ENCODE measurements at places on chromosomes 16 and 17. TPM values are rescaled to one million over a fixed set of nuclear protein-coding genes. Genes with fewer than 3 reads are reported as not detected.

DNA sequence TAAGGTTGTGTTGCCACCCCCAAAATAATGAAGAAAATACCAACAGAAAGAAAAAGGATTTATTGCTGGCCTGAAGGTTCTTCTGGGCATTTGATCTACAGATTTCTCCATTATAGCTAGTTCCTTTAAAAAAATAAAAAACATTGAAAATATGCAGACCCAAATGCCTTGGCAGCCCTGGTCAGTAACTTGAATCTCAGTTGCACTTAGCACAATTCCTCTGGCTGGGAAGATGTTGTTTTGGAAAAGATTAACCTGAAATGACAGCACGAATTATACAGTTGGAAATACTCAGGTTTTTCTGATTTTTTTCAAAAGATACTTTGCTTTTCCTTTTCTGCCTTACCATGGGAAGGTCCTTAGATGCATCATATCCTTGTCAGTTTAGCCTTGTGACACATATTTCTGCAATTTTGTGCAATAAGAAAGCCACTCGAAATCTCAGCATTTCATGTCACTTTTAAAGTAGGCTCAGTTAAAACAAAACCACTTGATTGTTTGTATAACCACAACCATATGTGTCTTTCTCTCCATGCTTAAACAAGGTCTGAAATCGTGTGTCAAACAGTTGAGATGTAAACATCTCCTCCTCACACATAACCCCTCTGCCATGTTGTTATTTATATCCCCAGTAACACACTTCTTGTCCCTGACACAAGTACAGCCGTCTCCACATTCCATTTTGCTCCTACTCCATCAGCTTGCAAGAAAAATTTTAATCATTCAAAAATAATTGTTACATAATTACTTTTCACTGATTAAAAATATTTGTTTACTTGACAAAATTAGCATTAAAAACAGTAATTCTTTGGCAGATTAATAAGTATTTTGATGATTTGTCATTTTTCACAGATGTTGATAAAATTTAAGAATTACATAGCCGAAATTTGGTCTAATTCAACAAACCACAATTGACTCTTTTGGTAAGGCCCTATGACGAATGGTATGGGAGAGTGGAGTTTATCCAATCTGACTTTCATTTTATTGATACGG is 61.1 kb downstream of the SIAH1 start:
- no peak for DNase-seq

CLEC3A gene
- total RNA-seq = not detected

PRR35 gene
- total RNA-seq = not detected

CCL16 gene
- not detected for total RNA-seq

SMARCD2 gene
- total RNA-seq = 13.1 TPM

DNA sequence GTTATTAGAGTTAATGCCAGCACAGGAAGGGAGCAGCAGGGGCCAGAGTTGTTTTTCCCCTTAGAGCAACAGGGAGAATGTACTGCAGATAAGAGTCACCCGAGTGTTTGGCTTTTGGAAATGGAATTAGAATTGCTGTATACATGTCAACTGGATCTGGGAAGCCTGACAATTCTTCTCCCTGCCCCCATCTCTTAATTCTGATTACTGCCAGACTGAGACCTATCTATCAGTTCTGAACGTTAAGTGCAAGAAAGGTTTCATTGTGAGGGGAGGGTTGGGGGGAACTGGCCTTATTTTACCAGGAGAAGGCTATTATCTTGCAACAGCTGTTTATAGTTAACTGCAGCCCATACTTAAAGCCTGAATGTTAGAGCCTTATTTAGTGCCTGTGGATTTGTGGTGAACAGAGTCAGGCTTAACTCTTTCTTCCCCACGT is 424.5 kb upstream of the CDH11 start:
- DNase-seq = no peak

DNA sequence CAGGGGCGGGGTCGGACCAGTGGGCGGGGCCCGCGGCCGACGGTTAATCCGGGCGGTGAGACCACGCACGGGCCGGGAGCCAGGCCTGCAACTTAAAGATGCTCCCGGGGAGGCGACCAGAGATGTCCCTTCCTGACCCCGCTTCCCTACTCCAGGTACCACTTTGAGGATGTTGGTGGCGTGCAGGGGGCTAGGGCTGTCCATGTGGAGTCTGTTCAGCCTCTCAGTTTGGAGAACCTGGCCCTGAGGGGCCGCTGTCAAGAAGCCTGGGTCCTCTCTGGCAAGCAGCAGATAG is 580 bp downstream of the RANGRF start:
- DNase-seq = no peak

- DNase-seq = no peak
These were observed at the start of gene BICDL2 for GRCh38 chr16:3036726-3037315. Gene BICDL2, minus strand, starts transcription at chr16:3036944. Its CDS starts 1,448 bp downstream, at chr16:3035496.

DNA sequence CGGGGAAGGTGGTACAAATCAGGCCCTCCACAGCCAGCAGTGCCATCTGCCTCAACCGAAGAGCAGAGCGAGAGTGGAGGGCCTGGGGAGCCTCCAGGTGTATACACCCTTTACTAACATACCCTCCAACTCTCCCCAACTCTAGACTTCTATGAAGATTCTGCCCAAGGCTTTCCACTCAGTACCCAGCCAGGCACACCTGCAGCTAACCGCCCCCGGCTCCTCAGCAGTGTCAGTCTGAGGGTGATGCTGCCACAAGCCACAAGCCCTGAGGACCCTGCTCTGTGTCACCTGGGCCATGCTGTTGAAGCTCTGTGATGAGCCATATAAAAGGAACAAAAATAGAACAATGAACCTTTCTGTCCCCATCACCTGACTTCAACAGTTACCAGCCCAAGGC is 3.8 kb downstream of the CENPV start:
- no peak for DNase-seq

DNA sequence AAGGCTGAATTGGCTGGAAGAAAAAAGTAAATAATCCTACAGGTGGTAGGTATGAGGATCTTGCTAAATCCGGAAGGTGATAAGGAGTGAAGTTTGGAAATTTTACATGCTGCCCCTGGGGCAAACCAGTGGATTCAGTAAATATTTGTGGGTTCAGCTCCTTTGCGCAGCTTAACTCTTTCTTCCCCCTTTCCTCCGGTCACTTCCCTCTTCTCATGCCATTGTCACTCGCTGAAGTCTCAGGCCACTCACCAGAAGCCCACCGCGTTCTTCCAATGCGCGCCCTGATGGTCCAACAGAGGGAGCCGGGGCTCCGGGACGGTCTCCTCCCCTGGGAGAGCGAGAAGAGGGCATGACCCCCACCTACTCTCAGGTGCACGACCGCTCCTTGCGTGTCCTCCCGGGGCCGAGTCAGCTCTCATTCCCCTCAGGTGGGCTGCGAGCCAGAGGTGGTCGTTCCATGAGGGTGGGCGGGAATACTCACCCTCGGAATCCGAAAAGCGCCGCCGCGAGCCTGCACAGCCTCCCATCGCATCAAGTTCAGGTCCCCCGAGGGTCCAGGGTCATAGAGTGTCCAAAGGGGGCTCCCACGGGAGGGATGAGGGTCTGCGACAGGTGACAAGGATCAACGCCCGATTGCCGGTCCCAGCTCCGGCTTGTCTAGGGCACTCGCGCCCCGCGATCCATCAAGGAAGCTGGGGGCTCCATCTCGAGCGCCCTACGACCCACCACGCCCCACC is 474 bp downstream of the CLN3 start:
- no peak for DNase-seq

MPP3 gene
- total RNA-seq = 27.1 TPM

BFAR gene
- 52.6 TPM for total RNA-seq

GRCh38 chr17:60388742-60389141 is 3.2 kb downstream of the USP32 start:
- no peak for DNase-seq

GRCh38 chr17:52965856-52966255 is 807.3 kb upstream of the CA10 start:
- no peak for DNase-seq

GRCh38 chr17:48373130-48373830 is 56.7 kb downstream of the SKAP1 start:
- DNase-seq = no peak

GRCh38 chr16:84194018-84194417 is 3.1 kb downstream of the ADAD2 start:
- DNase-seq = no peak

KCTD19 gene
- total RNA-seq = 0.31 TPM

- peak; percentile 38 for DNase-seq
These were observed 34.7 kb upstream of the RBBP6 start for GRCh38 chr16:24504472-24505345.

DBNDD1 gene
- total RNA-seq = 12.3 TPM

DNA sequence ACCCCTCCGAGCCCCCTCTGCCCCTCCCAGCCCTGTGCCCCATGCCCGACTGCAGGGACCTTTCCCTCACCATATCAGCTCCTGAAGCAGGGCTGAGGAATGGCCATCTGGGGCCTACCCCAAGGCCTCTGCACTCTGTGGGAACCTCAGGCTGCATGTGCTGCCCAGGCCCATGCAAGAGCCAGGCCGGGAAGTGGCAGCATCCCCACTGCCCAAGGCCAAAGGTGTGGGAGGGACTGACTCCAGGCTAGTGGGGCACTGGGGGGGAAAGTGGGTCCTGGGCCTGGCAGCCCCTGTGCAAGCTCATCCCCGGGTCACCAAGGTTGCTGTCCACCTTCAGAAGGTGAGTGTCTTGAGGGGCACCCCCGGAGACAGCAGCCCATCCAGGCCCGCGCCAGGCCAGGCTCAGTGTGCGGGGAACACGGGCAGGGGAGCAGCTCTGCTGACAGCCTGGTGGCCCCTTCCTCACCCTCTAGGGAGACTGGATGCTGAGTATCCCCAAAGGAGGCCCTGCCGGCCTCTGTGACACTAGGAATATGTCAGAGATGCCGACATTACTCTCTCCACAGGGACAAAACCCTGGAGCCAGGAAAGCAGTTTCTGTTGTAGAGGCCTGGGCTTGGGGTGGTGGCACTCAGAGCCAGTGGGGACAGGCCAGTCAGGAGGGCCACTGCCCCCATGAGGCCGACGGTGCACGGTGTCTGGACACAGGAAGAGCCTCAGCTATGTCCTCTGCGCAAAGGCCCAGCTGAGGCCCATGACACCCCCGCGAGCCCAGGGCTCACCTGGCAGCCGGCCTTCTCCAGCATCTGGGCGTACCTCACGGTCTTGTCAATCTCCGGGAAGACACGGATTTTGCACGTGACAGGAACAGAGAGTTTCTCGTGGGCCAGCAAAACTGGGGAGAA is 3.3 kb downstream of the DUS1L start:
- DNase-seq = no peak

- DNase-seq = no peak
These were observed 321.7 kb downstream of the C16orf95 start for GRCh38 chr16:86995456-86995855.

DNA sequence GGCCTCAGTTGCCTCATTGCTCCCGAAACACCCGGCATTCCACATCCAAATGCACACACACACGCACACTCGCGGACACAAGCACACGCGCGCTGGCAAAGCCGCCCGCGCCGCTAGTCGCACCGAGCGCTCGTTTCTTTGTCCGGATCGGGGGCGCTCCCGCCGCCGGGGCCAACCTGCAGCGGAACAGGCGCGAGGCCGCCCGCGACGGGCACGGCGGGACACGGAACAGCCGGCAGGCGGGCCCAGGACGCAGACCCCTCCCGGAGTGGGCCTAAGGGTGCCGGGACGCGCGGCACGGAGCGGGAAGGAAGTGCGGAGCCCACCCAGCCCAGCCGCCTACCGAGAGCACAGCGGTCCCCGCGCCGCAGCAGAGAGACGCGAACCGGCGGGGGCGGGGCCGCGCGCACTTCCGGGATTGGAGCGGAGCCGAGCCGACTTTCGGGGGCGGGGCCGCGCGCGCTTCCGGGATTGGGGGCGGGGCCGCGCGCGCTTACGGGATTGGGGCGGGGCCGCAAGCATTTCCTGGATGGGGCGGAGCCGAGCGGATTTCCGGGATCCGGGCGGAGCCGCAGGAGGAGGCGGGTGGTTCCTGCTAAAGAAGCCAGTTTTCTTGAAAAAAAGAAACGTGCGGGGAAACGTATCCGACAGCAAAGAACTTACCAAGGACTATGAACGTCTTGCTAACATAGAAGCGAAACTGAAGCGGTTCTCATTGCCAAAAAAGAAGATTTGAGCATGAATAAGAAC is at the start of gene CYBC1:
Gene CYBC1, minus strand, starts transcription at position 396 of the 750 bp plus-strand sequence. CDS start 1,498 bp downstream, outside the sequence.
- DNase-seq = peak; percentile 84

DNA sequence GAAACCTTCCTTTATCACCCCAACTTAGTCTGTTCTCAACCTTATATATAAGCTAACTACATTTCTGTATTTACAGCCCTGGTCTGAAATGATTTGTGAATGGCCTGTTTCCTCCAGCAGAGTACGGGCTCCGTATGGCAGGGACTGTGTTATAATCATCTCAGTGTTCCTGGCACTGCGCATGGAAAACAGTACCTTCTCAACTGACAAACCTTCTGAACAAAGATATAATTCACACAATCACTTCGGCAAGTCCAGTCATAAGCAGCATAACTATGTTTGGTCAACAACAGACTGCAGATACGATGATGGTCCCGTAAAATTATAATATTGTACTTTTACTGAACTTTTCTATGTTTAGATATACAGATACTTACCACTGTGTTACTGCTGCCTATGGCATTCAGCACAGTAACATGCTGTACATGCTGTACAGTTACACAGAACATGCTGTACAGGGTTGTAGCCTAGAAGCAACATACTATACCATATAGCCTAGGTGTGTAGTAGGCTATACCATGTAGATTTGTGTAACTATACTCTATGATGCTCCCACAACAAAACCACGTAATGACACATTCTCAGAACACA is 30.0 kb downstream of the ANKFY1 start:
- DNase-seq = no peak

- no peak for DNase-seq
These were observed 4.2 kb upstream of the MXRA7 start for GRCh38 chr17:76714822-76715495.

- no peak for DNase-seq
These were observed 71.8 kb downstream of the CACNG1 start for GRCh38 chr17:67116045-67116575.

- no peak for DNase-seq
These were observed 47.0 kb downstream of the SKAP1 start for GRCh38 chr17:48382989-48383388.

TBC1D3 gene
- not detected for total RNA-seq

DNA sequence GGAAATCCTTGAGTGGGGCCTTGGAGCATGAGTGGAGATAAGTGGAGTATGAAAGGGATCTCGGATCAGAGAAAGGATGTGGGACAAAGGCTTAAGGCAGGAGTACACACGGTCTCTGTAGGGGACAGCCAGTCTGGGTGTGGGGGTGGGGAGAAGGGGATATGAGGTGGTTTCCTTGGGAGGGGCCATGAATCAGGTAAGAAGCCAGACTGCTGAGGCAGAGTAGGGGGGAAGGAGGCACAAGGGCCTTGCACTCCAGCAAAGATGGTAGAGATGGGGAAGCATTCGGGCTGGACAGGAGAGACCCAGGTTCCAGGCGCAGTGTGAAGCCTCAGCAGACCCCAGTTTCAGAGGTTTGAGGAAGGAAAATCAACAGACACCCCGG is 1.6 kb downstream of the HSD11B2 start:
- no peak for DNase-seq
